T-helper 2 cell (primary cell): ENCODE measurements at places on chromosomes 2 and 18.

- no peak for DNase-seq
Measured at GRCh38 chr2:5150871-5151270, 541.3 kb upstream of the SOX11 start.

DNA sequence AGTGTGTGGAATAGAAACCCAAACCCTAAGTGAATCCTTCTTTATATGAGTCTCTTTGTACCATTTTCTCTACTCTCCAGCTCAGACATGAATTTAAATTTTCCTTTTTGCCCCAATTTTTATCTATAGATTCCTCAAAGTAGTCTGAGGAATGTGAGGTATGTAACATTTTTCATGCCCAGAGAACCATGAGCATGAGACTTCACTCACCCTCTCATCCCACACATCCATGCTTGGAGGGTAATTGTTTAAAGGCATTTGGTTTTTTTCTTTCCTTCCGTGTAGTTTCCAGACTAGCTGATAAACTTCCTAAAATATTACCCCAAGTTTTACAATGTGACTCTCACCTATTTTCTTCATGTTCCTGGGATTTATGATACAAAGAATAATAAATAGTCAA, 2056.8 kb upstream of the CELF4 start:
- DNase-seq: no peak

GRCh38 chr18:37956902-37957301, 391.3 kb upstream of the CELF4 start:
- DNase-seq: no peak

DNA sequence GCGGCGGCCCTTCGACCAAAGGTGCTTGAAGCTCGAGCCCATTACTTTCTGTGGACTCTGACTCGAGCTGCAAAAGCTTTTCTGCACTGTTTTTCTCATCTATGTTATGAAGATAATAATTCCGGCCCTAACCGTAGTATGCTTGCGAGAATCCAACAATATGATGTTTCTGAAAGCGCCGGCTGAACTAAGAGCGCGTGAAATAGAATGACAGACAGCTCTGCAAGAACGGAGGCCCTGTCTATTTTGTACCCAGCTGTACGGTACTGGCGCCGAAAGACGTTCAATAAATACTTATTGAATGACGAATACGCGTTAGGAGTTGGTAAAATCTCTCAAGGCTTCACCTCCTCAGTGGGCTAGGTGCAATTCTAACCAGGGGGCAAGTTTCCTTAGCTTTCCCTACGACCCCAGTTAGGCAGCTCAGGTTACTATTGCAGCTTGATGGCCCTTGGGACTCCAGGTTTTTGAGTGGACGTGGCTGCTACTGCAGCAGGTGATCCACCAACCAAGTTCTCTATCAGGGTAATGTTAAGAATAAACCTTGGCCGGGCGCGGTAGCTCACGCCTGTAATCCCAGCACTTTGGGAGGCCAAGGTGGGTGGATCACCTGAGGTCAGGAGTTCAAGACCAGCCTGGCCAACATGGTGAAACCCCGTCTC, 570 bp downstream of the SCRN3 start:
- DNase-seq: no peak

GRCh38 chr2:56475191-56475590, 291.4 kb downstream of the CCDC85A start:
- no peak for DNase-seq

DNA sequence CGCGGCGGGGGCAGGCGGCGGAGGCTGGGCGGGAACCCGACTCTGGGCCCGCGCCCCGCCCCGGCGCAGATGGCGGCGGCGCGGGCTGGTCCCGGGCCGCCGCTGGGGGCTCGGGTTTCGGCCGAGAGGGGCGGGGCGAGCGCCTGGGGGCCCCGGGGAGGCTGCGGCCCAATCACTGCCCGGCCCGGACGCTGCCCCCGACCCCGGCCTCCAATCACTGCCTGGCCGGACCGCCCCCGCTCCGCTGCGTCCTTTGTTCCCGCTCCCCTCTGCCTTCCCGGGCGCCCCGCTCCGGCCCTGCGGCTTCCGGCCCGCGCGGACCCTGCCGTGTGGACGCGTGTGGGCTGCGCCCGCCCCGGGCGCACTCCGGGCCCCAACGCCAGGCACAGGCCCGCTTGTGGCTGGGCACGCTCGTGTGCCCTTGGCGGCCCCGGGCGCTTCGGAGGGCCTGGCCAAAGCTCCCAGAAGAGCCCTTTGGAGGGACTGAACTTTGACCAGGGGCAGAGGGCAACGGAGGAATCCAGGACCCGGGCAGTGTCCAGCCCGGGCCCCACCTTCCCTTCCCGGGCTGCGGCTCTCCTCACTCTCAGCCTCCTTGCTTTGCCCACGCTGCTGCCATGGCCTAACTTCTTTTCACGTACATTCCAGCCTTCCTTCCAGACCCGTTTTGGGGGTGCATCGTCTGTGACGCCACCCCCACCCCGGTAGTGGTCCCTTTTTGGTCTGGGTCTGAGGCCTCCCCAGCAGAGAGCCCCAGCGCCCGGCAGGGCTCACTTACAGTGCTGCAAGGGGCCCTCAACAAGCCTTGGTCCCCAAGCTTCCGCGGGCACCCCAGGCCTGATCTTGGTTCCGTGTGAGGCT, 27.1 kb upstream of the PTMA start:
- no peak for DNase-seq

DNA sequence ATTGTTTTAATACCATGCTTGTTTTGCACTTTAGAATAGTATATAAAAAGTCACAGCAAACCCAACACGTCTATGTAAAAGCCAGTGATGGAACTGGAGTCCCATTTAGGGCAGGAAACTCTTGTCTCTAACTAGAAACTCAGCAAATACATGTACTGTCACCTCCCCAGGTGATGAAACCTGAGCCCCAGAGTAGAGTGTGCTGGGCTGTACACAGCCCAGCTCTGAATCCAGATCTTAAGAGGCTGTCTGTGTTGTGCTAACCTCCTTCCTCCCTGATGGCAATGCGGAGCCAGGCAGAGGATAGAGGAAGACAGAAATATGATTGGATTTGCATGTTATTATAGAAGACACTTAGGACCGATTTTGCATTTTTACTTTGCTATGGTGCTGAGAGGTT, 317.5 kb upstream of the TRIB2 start:
- DNase-seq: no peak

GRCh38 chr18:11807233-11807632, 44.0 kb upstream of the CHMP1B start:
- no peak for DNase-seq

GRCh38 chr2:69454976-69455375, 17.7 kb upstream of the NFU1 start:
- DNase-seq: no peak

DNA sequence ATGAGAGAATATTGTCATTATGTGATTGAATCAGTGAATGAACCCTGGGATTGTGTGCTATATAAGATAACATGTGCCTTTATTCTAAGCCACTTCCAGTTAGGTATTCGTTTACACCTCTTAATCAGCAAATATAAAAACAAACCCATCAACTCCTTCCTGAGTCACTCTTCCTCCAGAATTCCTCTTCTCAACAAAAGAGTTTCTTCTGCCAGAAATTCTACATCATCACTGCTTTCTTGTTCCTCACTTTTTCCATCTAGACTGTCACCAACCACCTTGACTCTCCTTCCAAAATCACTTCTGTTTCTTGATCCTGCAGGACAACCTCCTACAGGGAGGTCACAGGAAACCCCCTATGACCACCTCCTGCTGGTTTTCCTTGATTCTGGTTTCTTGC, 261.4 kb downstream of the CYP26B1 start:
- no peak for DNase-seq

DNA sequence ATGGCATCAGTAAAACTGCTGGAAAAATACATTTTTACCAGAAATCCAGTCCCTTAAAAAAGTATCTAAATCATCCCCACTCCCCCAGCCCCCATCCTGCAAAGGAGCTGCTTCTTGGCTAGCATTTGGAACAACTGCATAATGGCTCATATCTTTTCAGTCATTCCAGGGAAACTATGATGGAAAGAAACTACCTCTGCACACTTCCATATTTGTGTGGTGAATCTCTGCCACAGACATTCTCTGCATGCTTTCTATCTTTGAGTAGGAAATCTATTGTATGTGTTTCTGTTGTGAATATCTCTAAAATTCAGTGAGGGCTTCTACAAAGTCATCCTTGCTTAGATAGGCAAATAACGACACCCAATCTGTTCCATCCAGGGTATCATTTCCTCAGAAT, 632.3 kb downstream of the LRP1B start:
- DNase-seq: no peak

- DNase-seq: no peak
Measured at GRCh38 chr2:101401326-101401665, 14.0 kb upstream of the CREG2 start.

GRCh38 chr2:48118895-48119294, 212.6 kb upstream of the FBXO11 start:
- DNase-seq: no peak

DNA sequence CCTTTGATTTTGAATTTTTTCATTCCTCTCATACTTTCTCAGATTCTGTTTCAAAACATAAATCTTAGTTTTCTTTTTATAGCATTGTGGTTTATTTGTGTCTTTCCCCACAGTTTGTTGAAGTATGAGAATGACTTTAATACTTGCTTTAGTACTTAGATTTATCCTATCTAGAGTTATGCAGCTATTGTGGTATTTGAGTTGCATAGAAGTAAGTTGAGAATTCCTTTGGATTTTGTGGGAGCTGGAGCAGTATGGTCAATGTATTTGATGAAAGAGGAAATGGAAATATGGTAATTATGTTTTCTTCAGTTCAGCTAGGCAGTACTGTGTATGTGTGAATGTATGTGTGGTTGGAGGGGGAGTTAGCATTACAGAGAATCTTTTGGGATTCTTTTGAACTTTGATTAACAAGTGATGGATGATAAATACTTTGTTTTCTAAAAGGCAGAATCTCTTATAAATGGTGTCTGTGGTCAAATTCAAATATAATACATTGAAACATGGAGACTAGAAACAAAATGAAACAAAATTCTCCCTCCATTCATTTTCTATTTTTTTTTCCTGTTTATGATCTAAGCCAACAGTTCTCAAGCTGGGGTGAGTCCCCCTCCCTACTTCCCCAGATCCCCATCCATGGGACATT, 3.0 kb downstream of the ACVR2A start:
- DNase-seq: no peak

DNA sequence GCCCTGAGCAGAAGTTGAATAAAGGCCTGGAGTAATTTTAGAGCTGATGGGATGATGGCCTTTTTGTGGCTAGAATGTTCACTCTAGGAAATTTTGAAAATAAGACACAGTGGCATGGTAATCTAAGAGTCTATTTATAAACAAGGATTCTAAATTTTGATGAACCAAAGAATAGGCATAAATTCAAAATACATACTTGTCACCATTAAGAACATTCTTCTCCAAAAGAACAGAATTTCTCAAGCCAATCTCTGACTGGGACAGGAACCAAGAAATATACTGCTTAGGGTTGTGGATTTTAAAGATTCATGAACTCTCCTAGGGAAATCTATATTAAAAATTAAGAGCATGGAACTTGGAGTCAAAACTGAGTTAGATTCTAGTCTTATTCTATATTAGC, 98.2 kb upstream of the SETBP1 start:
- no peak for DNase-seq

GRCh38 chr2:231819447-231820042, 33.3 kb downstream of the COPS7B start:
- DNase-seq: no peak

- DNase-seq: no peak
Measured at GRCh38 chr18:50405582-50406271, 30.9 kb downstream of the SKA1 start.

DNA sequence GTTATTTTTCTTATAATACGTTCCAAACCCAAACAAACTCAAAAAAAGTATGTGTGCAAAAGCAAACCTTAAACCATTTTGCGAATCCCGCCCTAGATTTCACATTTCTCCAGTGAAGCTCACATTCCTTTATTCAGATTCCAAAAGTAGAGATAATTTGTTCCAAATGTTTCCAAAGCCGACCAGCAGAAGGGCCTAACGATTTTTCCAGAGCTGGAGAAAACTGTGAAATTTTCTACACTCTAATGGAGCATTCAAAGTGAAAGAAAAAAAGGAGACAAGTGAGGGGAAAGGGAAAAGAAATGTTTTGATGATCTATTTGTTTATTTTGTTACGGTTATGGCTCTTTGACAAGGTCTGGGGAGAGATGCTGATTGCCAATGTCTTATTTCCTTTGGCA, 286.5 kb upstream of the SLC14A2 start:
- no peak for DNase-seq

DNA sequence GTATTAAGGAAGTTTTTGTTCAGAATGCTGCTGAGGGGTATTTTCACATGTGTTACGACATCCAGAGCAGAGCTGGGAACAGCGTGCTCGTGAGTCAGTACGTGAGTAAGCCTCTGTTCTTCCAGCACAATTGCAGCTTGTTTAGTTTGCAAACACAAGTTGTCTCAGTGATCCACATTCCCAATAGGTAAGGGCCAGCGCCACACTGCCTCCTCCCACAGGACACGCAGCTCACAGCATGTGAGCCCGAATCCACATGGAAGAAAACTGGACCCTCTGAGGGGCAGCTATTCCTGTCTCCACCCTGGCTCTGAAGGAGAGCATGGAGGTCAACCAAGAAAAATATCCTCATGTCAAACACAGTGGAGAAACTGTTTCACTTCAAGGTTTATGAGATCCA, 173.9 kb upstream of the PID1 start:
- no peak for DNase-seq

DNA sequence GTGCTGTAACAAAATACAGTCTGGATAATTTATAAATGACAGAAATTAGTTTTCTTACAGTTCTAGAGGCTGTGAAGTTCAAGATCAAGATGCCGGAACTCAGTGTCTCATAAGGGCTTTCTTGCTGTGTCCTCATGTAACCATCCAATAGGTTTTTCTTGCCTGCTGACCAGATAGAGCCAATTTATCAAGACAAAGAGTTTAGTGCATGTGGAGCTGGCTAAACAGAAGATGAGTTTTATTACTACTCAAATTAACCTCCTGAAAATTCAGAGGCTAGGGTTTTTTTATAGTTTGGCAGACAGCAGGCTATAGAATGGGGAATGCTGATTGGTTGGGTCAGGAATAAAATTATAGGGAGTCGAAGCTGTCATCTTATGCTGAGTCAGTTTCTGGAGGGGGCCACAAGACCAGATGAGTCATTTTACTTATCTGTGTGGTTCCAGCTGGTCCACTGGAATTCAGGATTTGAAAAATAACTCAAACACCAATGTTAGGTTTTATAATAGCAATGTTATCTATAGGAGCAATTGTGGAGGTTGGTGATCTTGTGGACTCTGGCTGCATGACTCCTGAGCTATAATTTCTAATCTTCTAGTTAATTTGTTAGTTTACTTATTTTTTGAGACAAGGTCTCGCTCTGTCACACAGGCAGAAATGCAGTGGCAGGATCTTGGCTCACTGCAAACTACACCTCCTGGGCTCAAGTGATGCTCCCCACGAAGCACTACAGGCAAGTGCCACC, 3.2 kb upstream of the PDK1 start:
- DNase-seq: no peak

- no peak for DNase-seq
Measured at GRCh38 chr2:238589591-238590460, 163.1 kb downstream of the ASB1 start.

DNA sequence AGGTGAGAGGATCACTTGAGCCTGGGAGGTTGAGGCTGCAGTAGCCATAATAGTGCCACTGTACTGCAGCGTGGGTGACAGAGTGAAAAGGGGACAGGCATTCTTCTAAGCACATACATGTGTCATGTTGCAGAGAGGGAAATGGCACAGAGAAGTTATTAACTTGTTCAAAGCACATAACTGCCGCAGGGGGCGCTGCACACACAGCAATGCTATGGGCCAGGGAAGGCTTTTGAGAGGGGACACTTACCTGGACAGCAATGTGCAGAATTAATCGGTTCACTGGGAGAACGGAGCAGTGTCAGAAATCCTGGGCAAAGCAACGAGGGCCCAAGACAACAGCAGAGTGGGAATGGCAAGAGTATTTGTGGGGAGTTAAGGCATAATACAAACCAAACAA, 2.4 kb downstream of the SCYGR8 start:
- DNase-seq: no peak

GRCh38 chr2:175734686-175735085, 267.4 kb downstream of the LNPK start:
- no peak for DNase-seq
